Endodermal cell (in vitro differentiated cells): ENCODE measurements at places on chromosomes 2 and 18. TPM values are rescaled to one million over a fixed set of nuclear protein-coding genes. Genes with fewer than 3 reads are reported as not detected.

DNA sequence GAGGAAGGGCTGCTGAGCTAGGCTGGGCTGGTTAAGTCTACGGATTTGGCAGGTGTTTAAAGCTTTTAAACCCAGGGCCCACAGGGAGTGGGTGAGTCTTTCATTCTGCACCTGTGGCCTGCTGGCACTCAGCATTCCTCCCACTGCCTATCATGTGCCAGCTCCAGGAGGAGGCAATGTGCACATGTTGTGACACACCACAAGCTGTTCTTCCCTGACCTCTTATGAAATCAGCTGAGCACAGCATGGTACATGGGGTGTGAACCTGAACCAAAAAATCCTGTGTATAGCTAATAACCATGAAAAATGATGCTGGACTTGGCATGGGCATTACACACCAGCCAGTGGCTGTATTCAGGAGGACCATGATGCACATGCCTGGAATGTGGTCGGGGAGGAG lies 297.9 kb upstream of the MMADHC start:
- H3K27me3 ChIP-seq: no peaks in the 10 kb centered on the region
- H3K4me1 ChIP-seq: no peaks in the 10 kb centered on the region
- DNase-seq: no peak
- no peak overlapping the region for H3K4me3 ChIP-seq
- no peaks in the 10 kb centered on the region for H3K36me3 ChIP-seq

- H3K27me3 ChIP-seq: no peaks in the 10 kb centered on the region
- no peak for DNase-seq
- no peak overlapping the region for H3K27ac ChIP-seq
- no peaks in the 10 kb centered on the region for H3K36me3 ChIP-seq
Observed at GRCh38 chr2:48674933-48675332, 57.3 kb downstream of the GTF2A1L start.

DNA sequence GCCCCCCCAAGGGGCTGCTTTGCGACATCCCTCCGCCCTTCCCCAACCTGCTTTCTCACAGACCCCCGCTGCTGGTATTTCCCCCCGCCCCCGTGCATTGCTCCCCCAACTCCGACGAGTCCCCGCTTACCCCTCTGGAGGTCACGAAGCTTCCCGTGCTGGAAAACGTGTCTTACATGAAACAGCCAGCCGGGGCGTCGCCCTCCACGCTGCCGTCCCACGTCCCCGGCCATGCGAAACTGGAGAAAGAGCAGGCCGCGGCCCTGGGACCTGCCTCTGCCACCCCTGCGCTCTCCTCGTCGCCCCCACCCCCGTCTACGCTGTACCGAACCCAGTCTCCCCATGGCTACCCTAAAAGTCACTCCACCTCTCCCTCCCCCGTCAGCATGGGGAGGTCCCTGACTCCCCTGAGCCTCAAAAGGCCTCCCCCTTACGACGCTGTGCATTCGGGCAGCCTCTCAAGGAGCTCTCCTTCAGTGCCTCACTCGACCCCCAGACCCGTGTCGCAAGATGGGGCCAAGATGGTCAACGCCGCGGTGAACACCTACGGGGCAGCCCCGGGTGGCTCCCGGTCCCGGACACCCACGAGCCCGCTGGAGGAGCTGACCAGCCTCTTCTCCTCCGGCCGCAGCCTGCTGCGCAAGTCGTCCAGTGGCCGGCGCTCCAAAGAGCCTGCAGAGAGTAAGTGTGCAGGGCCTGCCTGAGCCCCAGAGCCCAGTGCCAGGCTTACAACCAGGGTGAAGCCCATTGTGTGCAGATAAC lies 183.0 kb downstream of the NYAP2 start:
- H3K4me3 ChIP-seq: no peak overlapping the region
- no peaks in the 10 kb centered on the region for H3K4me1 ChIP-seq
- H3K36me3 ChIP-seq: no peaks in the 10 kb centered on the region
- DNase-seq: no peak

DNA sequence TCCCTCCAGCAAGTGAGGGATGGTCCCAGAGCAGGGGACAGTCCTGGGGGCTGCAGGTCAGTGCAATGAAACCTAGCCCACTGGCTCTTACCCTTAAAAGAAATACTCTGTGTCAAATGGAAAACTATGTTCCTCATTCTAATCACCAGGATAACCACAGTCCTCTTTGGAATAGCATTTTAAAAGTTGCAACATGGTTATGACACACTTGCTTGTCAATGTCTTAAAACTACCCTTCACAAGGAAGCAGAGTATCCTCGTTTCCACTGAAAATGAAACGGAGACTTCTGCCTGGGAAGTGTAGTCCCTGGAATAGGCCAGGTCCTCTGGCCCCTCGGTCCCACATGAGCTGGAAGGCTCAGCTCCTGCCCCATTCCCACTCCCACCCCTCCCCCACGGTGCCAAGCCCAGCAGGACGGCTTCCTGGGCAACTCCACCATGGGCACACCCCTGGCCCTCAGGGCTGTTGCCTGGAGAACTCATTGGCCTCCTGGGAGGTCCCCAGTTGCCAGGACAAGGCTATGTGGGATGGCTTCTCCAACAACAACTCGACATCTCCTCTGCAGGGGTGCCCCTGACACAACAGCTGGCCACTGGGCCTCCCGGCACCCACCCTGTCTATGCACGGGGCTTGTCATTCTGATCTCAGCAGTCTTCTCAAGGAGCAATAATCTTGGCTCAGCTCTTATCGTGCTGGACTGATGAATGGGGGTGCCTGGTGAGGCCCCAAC lies 38.3 kb upstream of the ST3GAL5 start:
- H3K4me1 ChIP-seq: peaks cover 9% of the 10 kb centered on the region
- no peaks in the 10 kb centered on the region for H3K36me3 ChIP-seq
- DNase-seq: no peak
- H3K27ac ChIP-seq: no peak overlapping the region

DNA sequence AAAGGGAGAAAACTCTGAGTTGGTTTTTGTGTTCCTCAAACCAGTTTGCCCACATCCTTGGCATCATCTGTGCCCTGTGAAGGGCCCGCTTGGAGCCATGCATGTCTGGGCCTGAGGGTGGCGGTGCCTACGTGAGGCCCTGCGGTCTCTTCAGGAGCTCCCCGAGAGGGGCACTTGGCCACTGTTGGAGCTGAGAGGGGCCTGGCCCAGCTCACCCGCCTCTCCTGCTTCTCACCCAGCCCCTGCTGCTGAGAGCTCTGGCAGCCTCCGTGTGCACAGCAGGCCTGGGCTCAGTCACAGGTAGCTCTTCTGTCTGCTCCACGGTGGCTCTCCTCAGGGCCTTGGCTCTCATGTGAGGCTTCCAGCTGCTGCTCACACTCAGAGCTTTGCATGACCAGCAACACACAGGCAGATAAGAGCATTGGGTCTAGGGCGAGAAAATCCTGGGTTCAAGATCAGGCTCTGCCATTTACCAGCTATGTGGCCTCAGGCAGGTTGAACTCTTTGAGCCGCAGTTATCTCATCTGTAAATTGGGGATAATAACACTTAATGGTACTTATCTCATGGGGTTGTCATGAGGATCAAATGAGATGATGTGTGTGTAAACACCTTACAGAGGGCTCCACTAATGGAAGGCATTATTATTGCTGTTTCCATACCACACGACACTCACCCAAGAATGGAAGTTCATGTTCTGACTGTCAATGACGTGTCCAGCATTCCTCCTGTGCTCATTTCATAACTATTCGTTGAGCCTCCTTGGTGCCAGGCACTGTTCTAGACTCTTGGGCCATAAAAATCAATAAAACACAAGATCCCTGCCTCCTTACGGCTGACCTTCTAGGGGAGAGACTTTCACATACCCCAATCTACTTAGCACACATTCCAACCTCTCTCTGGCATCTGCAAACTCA lies 41.6 kb upstream of the PLB1 start:
- no peak overlapping the region for H3K27ac ChIP-seq
- H3K36me3 ChIP-seq: no peaks in the 10 kb centered on the region
- H3K4me3 ChIP-seq: no peak overlapping the region
- DNase-seq: no peak
- no peaks in the 10 kb centered on the region for H3K4me1 ChIP-seq

DNA sequence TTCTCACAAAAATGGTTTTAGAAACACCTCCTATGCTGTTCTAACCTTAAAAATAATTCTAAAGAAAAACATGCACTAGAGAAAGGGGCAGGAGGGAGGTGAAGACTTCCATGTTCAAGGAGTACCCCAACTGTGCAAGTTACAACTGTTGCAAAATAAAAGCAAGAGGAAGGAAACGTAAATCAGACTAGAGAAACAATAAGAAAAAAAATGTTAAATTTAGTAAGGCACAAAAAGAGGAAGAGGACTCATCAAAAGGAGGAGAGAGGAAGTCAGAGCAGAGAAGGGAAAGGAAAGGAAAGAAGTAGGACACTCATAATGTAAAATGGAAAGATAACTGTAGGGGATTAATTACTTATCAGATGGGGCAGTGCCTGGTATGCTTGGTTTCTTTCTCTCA lies 34.1 kb downstream of the RAPH1 start:
- no peak for DNase-seq
- no peaks in the 10 kb centered on the region for H3K4me1 ChIP-seq
- no peak overlapping the region for H3K27ac ChIP-seq

- DNase-seq: peak; percentile 29
- no peaks in the 10 kb centered on the region for H3K27me3 ChIP-seq
- no peak overlapping the region for H3K4me3 ChIP-seq
Observed at GRCh38 chr2:233445152-233445830, 91.0 kb downstream of the DGKD start.

Gene CXCR1
- total RNA-seq: not detected in 2 replicates

Gene CDK15
- total RNA-seq: not detected in 3 replicates

Gene CBLN2
- total RNA-seq: not detected in 2 replicates

Gene ABCG5
- total RNA-seq: not detected in 3 replicates
